ENCODE measurements at places on chromosomes 16 and 17. TPM values are rescaled to one million over a fixed set of nuclear protein-coding genes. Genes with fewer than 3 reads are reported as not detected.

DNA sequence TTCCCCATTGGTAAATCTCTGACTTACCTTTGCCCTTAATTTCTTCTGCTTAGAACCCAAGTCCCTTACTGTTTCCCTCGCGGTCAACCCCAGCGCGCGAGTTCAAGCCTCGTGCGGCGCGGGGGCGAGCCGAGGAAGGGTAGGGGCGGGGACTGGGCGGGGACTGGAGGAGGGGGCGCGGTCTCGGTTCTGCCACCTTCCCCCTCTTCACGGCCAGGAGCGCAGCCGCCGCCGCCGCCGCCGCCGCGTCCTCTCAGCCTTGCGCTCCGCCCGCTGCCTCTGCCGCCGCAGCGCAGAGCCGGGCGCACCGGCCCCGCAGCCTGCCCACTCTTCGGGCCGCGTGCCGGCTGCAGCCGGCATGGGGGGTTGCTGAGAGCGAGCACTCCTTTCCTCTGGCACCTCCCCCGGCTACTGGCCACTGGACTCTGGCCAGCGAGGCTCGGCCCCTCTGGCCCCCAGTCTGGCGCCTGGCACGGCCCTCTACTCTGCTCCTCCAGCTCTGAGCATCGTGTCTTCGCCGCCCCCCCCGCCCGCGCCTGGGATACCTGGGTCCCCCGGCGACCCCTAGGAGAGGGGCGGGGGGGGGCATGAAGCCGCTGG is at the start of gene RAPGEFL1:
TSS of gene RAPGEFL1 (plus strand) at position 196 of the 600 bp plus-strand sequence. CDS start at position 588, 392 bp downstream.
- peak; percentile 70 for DNase-seq

- no peak for DNase-seq
Measured at GRCh38 chr17:72479113-72479512, 358.3 kb downstream of the SOX9 start.

PCGF2 gene
- 91.9 TPM for total RNA-seq

GRCh38 chr17:49193513-49194296 is 16.7 kb downstream of the GNGT2 start:
- peak; percentile 43 for DNase-seq

EXOC7 gene
- 261 TPM for total RNA-seq

C1QTNF1 gene
- 22.1 TPM for total RNA-seq

HOXB9 gene
- 34.4 TPM for total RNA-seq

- DNase-seq = no peak
Measured at GRCh38 chr17:27959382-27959709, 66.2 kb upstream of the LYRM9 start.

DNA sequence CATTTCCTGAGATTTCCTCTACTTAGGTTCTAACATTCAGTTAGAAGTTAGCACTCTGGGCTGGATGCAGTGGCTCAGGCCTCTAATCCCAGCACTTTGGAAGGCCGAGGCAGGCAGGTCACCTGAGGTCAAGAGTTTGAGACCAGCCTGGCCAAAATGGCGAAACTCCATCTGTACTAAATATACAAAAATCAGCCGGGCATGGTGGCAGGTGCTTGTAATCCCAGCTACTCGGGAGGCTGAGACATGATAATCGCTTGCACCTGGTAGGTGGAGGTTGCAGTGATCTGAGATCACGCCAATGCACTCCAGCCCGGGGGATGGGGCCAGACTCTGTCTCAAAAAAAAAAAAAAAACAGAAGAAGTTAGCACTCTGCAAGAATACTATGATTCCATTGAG is 1430.9 kb downstream of the CDH11 start:
- DNase-seq = no peak

DNA sequence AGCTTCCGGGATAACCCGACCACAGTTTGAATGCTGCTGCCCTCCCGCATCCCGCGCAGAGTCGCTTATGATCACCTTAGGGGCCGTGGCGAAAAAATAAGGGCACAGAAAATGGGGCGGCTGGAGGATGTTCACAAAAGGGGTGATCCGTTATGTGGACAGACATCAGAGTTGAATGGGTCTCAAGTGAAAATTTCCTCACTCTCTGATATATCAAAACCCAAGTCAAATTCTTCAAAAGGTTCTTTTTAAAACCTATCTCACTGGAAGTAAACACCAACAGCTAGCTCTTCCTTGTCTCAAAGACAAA is 400 bp upstream of the CEP112 start:
- no peak for DNase-seq

DNA sequence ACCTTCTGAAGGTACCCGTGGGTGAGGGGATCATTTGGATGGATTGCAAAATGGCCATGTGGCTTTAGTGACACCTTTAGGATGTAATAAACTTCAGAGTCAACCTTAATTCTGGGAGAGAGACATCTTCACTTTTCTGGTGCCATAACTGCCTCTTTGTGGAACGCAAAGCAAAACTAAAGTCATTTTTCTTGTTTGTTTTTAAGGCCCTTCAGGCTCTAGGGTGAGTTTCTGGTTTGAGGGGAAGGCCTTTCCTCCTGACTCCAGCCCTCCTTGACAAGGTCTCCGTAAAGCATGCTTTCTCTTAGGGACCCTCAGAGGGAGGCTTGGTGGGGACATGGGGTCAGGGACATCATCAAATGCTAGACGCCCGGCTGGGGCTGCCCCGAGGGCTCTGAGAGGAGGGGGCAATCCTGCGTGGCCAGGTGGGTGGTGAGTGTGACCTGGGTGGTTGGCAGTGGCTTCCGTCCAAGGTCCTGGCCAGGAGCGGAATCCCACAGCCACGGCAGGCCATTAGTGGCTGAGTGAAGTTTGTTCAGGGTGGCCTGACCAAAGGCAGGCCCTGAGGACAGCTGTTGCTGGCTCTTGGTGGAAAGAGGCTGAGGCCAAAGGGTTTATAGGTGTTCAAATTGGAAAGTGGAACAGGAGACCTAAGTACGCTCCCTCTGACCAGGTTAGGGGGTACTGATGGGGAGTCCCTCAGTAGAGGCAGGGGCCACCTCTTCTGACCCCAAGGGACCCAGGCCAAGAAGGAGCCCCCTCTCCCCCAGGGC is 112.2 kb downstream of the METRNL start:
- DNase-seq = peak; percentile 14

ULK2 gene
- total RNA-seq = 39.9 TPM

NKIRAS2 gene
- 47.2 TPM for total RNA-seq

DNA sequence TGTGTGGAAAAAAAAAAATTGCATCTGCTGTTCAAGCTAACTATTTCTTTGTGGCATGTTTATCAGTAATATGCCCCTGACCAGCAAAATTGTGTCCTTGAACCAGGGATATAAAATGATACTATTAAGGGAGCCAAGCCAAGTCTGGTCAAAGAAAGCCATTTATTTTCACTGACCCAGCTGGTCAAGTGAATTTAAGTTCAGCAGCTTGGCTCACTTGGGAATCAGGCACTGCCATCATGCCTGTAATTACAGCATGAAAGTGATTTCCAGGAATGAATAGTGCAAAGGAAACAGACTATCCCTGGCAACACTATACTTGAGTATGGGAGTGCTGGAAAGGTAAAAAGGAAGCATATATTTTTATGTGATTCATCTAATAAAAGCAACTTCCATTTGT is 934.6 kb upstream of the CDH8 start:
- no peak for DNase-seq

- no peak for DNase-seq
Measured at GRCh38 chr17:14428648-14429029, 127.8 kb downstream of the HS3ST3B1 start.

CPNE7 gene
- 1.2 TPM for total RNA-seq

GRCh38 chr16:88055356-88055755 is 104.1 kb downstream of the BANP start:
- no peak for DNase-seq

DNA sequence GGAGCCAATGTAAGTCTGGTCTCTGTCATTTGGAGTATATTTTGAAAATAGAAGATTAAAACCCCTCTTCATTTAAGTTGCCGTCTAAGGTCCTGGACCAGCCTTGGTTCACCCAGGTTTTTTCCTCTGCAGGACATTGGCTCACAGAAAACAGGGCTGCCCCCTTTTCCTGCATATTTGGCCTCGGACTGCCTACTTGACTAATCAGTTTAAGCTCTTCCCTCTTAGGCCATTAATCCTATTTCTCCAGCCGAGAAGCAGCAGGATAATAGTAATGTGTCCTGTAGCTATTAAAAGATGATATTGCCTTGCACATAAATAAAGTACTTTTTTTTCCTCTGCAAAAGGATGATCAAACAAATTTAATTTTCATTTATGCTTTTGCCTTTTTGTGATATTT is 52.1 kb downstream of the PRKCA start:
- DNase-seq = no peak

GRCh38 chr16:56389554-56389953 is 35.8 kb downstream of the AMFR start:
- no peak for DNase-seq

GRCh38 chr16:27401768-27402568 is at the start of gene IL21R:
Gene IL21R (plus strand): TSS chr16:27402174. CDS start chr16:27430072, 27,898 bp downstream.
- no peak for DNase-seq

DNA sequence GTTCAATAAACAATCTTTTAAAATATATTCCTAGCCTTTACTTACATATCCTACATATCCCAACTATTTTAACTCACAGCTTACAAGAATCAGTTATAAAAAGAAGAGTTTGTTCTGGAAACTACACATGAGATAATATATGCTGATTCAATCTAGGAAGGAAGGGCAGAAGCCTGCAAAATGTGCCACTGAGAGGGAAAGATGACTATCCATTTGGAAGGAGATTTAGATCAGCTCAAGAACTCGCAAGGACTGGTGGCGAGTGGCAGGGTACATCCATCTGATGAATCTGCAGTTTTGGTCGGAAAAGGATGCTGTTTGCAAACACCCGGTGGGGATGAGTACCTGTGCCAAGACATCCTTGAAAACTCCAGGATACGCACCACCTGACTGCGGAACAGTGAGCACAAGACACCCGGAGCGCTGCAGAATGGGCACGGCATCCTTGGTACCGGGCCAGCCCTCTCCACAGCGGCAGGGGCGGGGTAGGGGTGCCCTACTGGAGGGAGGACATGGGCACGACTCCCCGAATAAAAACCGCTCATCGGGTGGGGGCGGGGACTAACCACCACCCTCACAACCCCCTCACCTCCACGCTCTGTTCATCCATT is 723 bp downstream of the TRIM37 start:
- DNase-seq = peak; percentile 24

GRCh38 chr17:70084476-70084875 is 9.5 kb downstream of the KCNJ16 start:
- DNase-seq = no peak

DNA sequence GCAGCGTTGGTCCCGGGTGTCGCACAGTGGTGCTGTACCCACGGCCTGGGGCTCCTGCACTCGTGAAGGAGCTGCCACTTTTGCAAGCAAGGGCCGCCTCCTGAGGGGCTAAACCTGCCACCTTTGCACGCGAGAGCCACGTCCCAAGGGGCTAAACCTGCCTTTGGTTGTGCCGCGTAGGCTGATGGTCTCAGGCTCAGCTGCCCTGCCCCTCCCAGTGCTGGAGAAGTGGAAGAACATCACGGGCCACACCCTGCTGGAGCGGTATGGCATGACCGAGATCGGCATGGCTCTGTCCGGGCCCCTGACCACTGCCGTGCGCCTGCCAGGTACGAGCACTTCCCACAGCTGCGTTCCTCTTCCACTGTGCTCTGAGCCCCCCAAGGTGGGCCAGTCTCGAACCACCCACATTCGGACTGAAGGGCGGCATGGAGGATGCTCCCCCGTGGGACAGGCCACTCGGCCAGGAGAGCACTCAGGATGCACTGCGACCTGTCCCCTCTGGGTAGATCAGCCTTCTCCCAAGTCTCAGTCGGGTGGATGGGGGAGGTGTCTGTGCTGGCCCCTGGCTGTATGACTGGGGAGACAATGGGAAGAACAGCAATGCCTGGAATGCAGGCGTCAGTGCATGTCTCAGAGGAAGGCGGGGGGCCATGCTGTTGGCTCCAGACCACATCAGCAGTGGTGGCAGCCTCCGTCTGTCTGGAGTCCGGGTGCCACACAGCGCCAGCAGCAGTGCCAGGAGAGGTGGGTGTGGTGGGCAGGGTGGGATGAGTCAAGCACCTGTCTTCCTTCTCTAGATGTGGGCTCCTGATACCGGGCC is 20.7 kb downstream of the ACSF3 start:
- no peak for DNase-seq

TPSD1 gene
- total RNA-seq = not detected

DNA sequence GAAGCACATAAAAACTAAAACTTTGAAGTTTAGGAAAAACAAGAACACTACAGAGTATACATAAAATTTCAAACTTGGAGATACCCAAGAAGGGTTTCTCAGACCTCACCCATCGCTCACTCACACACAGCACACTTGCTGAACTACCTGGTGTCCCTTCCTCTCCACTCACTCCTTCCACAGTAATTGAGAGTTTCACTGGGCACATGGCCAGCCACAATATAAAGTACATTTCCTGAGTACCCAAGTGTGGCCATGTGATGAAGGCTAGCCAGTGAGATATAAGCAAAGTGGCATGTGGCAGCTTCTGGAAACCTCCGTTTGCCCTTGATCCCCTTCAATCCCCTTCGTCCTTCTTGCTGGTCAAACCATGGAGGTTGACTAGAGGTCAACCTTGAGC is 11.9 kb downstream of the TOX3 start:
- no peak for DNase-seq

ZNF597 gene
- total RNA-seq = 3.9 TPM

DNA sequence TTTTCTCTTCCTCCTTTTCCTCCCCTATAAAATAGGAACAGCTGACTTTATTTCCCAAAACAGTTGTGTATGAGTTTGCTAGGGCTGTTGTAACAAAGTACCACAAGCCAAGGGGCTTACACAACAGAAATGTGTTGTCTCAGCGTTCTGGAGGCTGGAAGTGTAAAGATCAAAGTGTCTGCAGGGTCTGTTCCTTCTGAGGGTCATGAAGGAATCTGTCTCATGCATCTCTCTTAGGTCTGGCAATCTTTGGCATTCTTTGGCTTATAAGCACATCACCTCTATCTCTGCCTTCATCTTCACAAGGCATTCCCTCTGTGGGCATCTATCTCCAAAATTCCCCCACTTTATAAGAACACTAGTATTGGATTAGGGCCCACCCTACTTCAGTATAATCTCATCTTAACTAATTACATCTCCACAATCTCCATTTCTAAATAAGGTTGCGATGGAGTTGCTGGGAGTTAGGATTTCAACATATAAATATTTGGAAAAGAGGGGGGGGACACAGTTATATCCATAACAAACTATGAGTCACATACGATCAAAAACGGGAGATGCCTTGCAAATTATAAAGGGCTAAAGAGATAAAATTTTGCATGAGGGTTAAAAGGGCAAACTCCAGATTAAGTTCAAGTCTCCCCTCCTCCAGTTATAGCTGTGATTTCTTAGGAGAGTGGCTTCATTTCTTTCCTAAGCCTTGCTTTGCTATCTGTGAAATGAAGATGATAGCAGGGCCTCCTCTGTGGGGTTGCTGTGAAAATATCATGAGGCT is 109.7 kb downstream of the VAT1L start:
- no peak for DNase-seq

MT1A gene
- total RNA-seq = not detected

- no peak for DNase-seq
Measured at GRCh38 chr17:48357779-48358602, 72.0 kb downstream of the SKAP1 start.

FLCN gene
- 57.2 TPM for total RNA-seq

DNA sequence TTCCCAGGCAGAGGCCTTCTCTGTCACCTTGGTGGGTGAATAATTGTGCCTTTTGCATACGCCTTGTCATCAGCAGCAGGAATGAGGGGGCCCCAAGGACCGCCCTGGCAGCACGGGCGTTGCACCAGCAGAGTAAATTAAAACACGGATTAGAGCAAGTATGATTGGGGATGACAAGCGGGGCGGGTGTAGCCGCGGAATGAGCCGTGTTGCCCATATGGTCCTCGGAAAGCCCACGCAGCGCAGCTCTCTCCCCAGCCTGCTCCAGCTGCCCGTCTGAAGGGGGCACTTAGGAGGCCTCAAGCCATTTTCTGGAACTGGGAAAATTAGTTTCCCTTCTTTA is 299.4 kb upstream of the IRX3 start:
- no peak for DNase-seq

GRCh38 chr17:6110088-6110487 is 39.9 kb downstream of the WSCD1 start:
- no peak for DNase-seq

Data from mesothelial cell of epicardium (in vitro differentiated cells).